ENCODE measurements at places on chromosomes 3 and 15.

DNA sequence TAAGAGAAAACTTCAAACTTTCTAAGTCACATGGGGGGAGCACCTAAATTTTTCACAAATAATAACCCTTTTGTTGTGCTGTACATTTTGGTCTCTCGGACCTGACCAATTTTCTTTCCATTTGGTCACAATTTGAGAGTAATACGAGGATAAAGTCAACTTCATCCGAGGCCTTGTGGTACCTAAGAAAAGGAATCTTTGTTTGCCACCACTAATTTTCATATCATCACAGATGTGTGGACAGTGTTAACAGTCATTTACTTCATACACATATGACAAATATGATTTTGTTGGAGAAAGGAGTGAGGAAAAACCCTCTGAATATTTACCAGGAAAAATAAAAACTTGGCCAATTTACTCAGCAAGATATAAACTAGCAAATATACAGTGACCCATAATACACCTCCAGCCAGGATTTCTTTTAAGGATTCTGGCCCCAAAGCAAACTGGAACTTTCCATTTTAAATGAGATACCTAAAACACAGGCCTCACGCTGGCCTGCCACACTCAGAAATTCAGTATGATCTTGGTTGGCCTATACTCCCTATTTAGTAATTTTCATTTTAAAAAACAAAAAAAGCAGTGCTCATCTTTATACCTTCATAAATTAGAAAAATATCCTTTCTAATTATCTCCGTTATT lies 40.7 kb downstream of the VGLL4 start:
- no peak for DNase-seq

DNA sequence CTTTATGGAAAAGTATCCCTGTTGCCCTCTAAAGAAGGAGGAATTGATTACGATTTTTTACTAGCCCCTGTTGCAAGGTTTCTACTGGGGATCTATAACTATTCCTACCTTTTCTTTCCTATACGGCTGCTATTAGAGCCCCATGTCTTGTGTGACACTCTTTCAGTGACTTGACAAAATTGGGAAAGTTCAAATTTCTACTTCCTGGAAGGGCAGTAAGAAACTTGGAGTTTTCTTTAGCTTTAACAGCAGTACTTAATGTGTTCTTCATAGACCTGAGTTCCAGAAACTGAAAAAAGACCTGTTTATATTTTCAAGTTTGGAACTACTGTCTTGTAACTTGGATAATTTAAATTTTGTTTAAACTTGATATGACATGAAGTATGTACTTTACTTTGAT lies 54.7 kb downstream of the TRPC1 start:
- DNase-seq = no peak

GRCh38 chr3:27708250-27708649 lies 13.9 kb downstream of the EOMES start:
- no peak for DNase-seq

DNA sequence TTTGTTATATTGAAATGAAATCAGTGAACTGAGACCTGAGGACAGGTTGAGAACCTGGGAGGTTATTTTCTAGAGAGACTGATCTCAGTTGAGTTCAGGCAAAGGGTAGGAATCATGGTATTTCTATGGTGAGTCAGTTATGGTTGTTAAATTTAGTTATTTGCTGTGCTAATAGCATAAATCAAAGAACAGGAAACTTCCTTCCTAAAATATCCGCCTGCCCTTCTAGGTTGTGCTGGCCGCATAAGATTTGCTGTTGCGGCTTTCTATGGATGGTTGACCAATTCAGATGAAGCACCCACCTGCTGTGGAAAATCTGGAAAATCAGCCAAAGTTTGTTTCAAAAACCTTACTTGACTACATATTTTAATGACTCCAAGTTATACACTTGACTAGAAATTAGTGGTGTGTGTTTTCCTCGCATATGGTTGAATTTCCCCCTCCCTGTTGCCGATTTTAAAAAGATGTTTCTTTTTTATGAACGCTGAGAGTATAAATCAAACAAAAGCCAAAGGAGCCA lies 52.6 kb downstream of the PLCL2 start:
- no peak for DNase-seq

GRCh38 chr3:172836390-172836997 lies 86.0 kb downstream of the ECT2 start:
- no peak for DNase-seq

Measured in memory B cell (primary cell).